ENCODE measurements at places on chromosomes 5 and 9.

DNA sequence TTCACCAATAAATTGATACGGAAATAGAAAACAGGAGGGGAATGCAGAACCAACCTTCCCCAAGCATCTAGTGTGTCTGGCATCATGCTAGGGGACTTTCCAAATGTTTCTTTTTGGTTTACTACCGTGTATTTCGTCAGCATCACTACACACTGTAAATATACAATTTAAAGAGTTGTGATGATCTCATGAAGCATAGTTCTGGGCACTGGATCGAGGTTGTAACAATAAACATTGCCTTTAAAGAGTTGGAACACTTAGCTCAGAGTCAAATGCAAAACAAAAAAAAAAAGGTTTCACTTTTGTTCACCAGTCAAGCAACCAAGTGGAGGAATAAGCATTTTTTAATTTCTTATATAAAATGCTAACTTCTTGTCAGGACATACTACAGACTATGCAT is 2.9 kb upstream of the SCAI start:
- no peak for DNase-seq

- no peak for DNase-seq
These were observed 9.9 kb downstream of the GFPT2 start for GRCh38 chr5:180343110-180343830.

DNA sequence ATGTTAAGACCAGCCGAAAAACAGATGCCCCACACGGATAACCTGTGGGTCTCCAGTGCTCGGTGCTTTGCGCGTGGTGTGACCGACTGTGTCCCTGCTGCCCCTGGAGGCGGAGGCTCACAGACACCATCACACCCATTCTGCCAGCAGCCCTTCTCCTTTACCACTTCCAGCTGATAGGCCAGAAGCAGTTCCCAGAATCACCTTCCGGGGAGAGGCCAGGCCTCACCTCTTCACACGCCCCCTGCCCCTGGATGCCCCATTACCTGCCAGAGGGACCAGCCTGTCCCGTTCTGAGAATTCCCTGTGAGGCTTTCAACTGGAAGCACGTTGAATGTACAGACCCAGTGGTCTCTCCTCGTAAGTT is 21.6 kb upstream of the LRRC14B start:
- no peak for DNase-seq

- DNase-seq, result no peak
These were observed 387.9 kb downstream of the RAB3C start for GRCh38 chr5:58970766-58971165.

- no peak for DNase-seq
These were observed 46.1 kb upstream of the RIOK2 start for GRCh38 chr5:97229196-97229595.

- DNase-seq, result no peak
These were observed 301.8 kb upstream of the TRPC7 start for GRCh38 chr5:136666970-136667620.

GRCh38 chr5:40551496-40552491 is 127.9 kb upstream of the PTGER4 start:
- DNase-seq, result no peak

DNA sequence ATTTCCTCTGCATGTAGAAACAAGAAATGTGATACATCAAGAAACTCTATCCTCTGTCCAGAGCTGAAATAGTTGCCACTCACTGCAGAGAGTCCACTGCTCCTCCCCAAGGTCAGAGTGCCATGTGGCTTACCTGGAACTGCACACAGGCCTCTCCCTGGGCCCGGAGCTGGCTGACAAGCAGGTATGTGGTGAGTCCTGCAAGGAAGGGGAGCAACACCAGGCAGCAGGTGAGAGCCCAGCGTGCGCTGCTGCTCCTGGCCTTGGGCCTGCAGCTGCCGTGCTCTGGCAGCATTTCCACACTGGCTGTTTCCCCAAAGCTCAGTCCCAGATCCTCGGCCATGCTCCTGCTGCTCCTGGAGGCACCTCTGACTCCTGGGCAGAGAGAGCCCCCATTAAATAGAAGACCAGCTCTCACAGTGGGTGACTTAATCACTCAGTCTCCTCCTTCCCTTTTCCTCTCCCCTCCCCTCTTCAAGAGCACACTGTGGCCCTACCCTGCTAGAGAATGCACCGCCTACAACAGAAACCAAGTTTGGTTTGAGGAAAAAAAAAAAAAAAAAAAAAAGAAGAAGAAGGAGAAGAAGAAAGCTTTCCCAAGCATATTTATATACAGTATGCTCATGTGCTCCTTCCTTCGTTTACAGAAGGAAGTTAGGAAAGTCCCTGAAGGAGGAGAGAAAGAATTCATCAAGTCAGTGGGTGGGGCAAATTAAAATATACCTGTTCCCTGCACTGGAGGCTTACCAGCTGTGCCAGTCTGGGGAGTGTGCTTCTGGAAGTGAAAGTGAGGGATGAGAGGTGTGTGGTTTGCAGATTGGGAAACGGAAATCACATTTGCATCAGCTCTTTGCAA is at the start of gene TNFSF15:
TSS of gene TNFSF15 (minus strand) at position 370 of the 856 bp plus-strand sequence. CDS start at position 343, 27 bp downstream.
- no peak for DNase-seq

GRCh38 chr5:54311176-54311677 is 854 bp upstream of the ARL15 start:
- DNase-seq, result peak; percentile 80

- DNase-seq, result no peak
These were observed 398.3 kb downstream of the ANXA1 start for GRCh38 chr9:73549991-73550390.

DNA sequence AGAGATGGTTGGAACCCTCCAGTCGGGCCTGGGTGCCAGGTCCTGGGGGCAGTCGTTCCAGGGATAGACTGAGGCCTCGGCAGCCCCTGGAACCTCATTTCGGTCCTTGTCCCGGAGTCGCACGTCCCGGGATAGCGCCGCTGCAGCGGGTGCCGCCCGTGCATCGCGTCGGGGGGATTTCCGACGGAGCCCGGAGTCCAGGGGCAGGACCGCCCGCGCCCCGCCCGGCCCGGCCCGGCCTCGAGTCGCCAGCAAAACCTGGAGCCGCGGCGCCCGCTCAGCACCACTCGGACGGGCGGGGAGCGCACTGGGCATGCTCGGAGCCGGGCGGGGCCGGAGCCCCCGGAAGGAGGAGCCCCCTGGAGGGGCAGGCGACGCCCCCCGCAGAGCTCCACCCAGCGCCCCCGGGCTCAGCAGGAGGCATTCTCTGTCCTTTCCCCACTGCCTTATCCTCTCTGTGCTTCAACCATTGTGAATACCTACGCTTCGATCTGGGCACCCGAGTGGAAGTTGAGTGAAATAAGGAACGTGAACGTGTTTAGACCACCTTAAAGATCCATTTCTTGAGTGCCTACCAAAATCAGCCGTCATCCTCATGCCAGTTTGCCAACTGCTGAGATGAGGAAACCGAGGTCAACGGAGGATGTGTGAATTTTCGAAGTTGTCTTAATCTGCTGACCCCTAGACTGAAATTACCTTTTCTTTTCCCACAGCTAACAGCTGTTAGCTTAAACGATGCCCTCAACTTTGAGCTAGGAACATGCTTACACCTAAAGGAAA is 1.7 kb upstream of the PTPN3 start:
- no peak for DNase-seq

GRCh38 chr9:19935422-19935821 is 146.6 kb upstream of the SLC24A2 start:
- no peak for DNase-seq

GRCh38 chr9:133929599-133929998 is 62.5 kb downstream of the VAV2 start:
- DNase-seq, result no peak

DNA sequence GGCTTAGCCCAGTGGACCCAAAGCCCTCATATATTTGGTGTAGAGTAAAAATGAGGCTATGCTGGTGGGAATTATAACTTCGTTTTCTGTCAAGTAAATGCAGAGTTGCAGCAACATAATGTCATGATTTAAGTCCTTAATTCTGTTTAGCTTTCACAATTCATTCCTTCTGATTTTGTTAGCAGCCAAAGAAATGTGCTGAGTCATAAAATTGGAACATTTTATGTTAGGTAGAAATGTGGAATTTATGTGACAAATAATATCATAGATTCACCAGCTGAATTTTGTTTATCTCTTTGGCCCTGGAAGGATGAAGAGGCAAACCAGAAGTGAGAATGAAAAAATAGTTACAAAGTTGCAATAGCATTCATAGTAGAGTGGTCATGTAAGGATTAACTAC is 247.0 kb downstream of the TRPM3 start:
- no peak for DNase-seq

- DNase-seq, result peak; percentile 78
These were observed 26.9 kb upstream of the EEIG1 start for GRCh38 chr9:128007566-128008138.

- DNase-seq, result no peak
These were observed 6.1 kb upstream of the MRNIP start for GRCh38 chr5:179864686-179865085.

DNA sequence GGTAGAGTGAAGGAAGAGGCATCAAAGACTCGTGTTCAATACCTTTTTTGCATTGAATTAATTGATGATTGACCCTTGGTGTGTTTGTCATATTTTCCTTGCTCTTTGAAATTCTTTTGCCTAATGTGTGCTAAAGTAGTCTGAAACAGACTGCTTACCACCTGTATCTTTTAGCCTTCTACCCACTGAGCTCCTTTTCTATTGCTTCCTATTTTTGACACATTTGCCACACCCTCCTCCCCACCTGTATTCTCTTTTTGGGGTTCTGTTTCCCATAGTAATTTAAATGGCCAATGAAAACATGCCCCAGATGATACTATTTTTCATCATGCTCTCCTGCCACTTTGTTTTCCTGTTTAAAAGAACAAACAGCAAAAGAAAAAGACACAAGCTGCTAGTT is 78.5 kb downstream of the ZCCHC7 start:
- DNase-seq, result no peak

DNA sequence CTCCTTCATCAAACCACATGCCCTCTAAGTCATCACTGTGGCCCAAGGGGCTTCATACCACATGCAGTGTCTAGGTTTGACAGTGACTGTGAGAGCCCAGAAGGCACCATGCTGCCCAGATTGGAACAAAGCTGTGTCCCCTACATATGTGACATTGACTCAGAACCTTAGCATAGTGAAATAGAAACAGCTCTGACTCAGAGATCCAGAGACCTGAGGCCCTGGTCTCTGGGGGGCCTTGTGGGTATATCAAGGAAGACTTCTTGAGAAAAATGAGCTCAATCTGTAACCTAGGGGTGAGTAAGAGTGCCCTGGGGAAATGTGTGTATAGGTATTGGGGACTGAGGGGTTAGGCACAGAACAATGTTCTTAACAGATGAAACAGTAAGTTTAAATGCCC is 7.1 kb upstream of the ENTREP1 start:
- DNase-seq, result no peak

- no peak for DNase-seq
These were observed 36.0 kb downstream of the TTC1 start for GRCh38 chr5:160044967-160045366.

DNA sequence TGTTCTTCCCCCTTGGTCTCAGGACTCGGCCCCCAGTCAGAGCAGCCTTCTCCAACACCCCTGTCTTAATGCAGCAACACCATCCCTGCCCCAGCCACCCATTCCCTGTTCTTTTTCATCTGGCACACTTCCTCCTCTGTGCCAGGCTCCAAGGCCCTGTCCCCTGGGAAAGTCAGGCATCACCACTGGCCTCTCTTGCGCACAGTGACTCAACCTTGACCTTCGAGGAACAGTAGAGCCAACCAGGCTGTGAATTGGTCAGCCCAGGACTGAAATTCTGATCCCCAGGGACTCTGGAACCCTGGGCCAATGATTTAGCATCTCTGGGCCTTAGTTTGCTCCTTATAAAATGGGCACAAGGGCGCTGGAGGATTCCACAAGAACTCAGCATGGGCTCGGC is 10.5 kb upstream of the RALGDS start:
- DNase-seq, result no peak

GRCh38 chr9:21682981-21683380 is 119.5 kb upstream of the MTAP start:
- DNase-seq, result no peak

DNA sequence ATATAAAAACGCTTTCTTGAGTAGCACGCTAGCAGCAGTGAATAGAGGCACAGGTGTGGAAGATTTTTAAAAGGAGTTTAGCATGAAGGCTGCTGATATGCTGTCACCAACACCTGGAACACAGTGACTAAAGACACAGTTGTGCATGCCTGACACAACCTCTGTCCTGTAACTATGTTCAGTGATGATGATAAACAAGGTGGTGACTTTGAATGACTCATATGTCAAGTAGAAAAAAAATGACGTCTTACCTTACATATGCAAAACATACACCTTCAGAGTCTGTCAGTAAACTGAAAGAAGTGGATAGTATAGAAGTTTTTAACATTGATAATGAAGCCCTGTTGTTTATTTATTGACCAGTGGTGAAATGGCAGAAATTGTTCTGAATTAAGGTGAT is 66.2 kb upstream of the ADCY2 start:
- no peak for DNase-seq

- DNase-seq, result no peak
These were observed 23.4 kb upstream of the ZBTB43 start for GRCh38 chr9:126781186-126782052.

GRCh38 chr5:78699552-78700153 is 51.1 kb upstream of the LHFPL2 start:
- no peak for DNase-seq

- no peak for DNase-seq
These were observed 270.2 kb downstream of the ELAVL2 start for GRCh38 chr9:23555851-23556250.

GRCh38 chr5:74477761-74478160 is 162.8 kb downstream of the ENC1 start:
- DNase-seq, result no peak

DNA sequence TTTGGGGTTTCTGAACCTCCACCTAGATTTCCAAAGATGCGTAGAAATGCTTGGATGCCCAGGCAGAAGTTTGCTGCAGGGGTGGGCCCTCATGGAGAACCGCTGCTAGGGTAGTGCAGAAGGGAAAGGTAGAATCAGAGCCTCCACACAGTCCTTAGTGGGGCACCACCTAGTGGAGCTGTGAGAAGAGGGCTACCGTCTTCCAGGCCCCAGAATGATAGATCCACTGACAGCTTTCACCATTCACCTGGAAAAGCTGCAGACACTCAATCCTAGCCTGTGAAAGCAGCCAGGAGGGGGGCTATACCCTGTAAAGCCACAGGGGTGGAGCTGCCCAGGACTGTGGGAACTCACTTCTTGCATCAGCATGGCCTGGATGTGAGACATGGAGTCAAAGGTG is 13.3 kb upstream of the HSDL2 start:
- DNase-seq, result no peak

GRCh38 chr5:125257057-125257972 is 510.9 kb upstream of the ZNF608 start:
- DNase-seq, result no peak

- DNase-seq, result no peak
These were observed 38.0 kb downstream of the HABP4 start for GRCh38 chr9:96487949-96488348.

- no peak for DNase-seq
These were observed 1.0 kb downstream of the LRRC8A start for GRCh38 chr9:128882677-128883603.

DNA sequence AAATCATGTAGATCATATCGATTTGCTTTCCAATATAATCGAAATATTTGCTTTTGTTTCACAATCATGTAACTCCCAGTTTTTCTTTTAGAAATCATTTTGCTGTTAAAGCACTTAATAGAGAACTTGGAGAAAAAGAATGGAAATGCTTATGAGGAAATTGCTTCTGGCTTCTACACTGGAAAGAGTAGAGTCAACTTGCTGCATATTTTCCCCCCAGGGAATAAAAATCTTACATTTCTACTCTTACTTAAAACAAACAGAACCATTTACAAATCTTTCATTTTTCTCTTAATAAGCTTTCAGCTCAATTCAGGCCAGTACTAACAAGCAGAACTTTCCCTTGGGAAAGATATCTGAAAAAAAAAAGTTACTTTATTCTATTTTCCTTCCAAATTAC is 312.0 kb downstream of the CHSY3 start:
- DNase-seq, result no peak

Measured in KG1 (cell line).